ENCODE measurements at places on chromosomes 7 and 10. TPM values are rescaled to one million over a fixed set of nuclear protein-coding genes. Genes with fewer than 3 reads are reported as not detected.

The IL15RA gene
- total RNA-seq = 2.2 TPM

The TEX47 gene
- total RNA-seq = not detected

The KDM7A gene
- 11.4 TPM for total RNA-seq

DNA sequence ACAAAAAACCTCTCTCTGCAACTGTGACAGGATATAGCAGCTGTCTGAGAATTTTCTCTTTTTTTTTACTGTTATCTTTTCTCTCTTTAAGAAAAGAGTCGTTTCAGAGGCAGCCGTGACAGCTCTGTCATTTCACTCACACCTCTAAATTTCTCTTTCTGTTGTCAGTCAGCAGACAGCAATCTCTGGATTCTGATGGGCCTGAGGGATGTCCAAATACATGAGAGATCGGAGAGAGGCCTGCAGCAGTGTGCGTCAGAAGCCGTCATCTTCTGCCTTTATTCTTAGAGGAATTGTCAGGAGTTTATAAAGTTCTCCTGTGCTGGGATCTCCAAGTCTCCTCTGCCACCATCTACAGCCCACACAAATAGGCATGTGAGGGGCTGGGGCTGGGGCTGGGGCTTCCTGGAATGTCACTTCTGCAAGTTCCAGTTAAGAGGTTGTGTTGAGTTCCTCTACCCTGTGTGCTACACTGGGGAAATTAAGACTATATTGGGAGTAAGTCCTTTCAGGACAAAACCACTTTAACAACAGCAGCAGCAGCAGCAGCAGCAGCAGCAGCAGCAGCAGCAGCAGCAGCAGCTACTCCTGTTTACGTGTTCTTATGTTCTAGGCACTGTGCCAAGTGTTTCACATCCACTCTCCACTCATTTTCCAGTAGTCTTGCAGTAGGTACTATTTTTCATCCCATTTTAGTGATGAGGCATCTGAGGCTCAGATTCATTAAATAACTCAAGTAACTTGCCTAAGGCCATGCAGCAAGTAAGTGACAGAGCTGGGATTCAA, 541.3 kb downstream of the LRMDA start:
- H3K27ac ChIP-seq = no peak overlapping the region
- H3K27me3 ChIP-seq = peaks cover 5% of the 10 kb centered on the region
- no peaks in the 10 kb centered on the region for H3K36me3 ChIP-seq
- H3K4me3 ChIP-seq = no peak overlapping the region

- DNase-seq = peak; percentile 11
- H3K4me1 ChIP-seq = 0 out of 2 replicates have a peak, but pooled peaks cover 7% of the 10 kb centered on the region
- no peaks in the 10 kb centered on the region for H3K36me3 ChIP-seq
Measured at GRCh38 chr10:10092581-10092980, 925.1 kb upstream of the CELF2 start.

The MCM10 gene
- 40.7 TPM for total RNA-seq

GRCh38 chr7:45917658-45918057, 3.4 kb downstream of the IGFBP3 start:
- peaks cover 26% of the 10 kb centered on the region for H3K4me1 ChIP-seq
- no peaks in the 10 kb centered on the region for H3K36me3 ChIP-seq
- H3K4me3 ChIP-seq = no peak overlapping the region
- H3K27me3 ChIP-seq = peaks cover 47% of the 10 kb centered on the region

GRCh38 chr10:628386-629045, 61.0 kb downstream of the DIP2C start:
- no peak overlapping the region for H3K4me3 ChIP-seq
- H3K4me1 ChIP-seq = peaks cover 36% of the 10 kb centered on the region

The ADARB2 gene
- 3.7 TPM for total RNA-seq

The OR6V1 gene
- not detected for total RNA-seq

DNA sequence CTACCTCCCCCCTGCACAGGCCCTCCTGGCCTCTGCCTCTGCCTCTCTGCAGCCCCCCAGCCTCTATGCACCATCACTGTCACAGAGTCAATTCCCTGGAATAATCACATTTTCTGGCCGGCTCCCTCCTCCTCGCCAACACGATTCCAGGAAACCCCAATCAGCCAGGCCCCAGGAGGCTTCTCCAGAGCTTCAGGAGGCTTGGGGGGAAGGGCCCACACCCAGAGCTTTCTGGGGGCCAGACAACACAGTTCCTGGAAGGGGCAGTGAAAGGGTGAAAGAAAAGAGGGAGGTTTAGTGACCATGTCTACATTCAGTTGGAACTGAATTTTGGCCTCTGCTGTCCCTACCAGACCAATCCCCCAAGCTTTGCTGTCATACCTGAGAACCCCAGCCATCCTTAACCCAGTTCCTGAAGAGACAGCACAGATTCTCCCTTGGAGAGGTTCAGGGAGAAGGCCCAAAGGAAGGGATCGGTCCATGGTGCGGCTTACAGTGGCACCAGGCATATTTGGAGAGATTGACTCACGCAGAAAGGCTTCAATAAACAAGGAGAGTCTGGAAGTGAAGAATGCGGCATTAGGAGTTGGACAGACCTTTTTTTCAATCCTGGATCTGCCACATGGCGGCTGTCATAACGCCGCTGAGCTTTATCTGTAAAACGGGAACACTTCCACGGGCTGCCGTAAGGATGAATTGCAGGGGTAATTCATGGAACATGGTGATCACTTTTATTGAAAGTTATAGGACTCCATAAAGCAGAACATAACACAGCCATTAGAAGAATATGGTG, 89.0 kb downstream of the NEURL1 start:
- no peaks in the 10 kb centered on the region for H3K36me3 ChIP-seq
- no peak for DNase-seq
- 0 out of 2 replicates have a peak, but pooled peaks cover 2% of the 10 kb centered on the region for H3K4me1 ChIP-seq
- no peak overlapping the region for H3K27ac ChIP-seq

GRCh38 chr10:61663466-61663865, 737 bp downstream of the CABCOCO1 start:
- no peaks in the 10 kb centered on the region for H3K36me3 ChIP-seq
- peaks cover 9% of the 10 kb centered on the region for H3K4me1 ChIP-seq
- no peak overlapping the region for H3K27ac ChIP-seq
- H3K27me3 ChIP-seq = peaks cover 6% of the 10 kb centered on the region
- peak overlapping the region; percentile 67 for H3K4me3 ChIP-seq

DNA sequence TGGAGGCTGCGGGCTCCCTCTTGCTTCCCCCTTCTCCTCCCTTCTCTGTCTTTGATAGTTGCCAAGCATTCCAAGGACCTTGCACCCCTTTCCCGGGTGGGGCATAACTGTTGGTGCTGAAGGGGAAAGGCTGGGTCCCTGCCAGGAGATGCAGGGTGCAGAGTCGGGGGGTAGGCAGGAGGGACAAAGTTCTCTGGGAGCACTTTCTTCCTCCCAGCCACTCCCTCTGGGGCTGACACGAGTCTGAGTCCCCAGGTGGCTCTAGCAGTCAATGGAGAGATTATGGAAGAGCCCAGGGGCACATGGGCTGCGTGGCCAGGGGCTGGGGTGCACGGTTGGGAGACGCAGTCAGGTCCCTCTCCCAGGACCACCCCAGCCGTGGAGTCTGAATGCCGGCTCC, 2.1 kb downstream of the CLDN15 start:
- no peak overlapping the region for H3K27ac ChIP-seq
- H3K4me3 ChIP-seq = no peak overlapping the region
- H3K4me1 ChIP-seq = peaks cover 37% of the 10 kb centered on the region
- H3K36me3 ChIP-seq = peaks cover under 1% of the 10 kb centered on the region
- no peak for DNase-seq

The CADPS2 gene
- 11.5 TPM for total RNA-seq

The IFIT1B gene
- not detected for total RNA-seq

DNA sequence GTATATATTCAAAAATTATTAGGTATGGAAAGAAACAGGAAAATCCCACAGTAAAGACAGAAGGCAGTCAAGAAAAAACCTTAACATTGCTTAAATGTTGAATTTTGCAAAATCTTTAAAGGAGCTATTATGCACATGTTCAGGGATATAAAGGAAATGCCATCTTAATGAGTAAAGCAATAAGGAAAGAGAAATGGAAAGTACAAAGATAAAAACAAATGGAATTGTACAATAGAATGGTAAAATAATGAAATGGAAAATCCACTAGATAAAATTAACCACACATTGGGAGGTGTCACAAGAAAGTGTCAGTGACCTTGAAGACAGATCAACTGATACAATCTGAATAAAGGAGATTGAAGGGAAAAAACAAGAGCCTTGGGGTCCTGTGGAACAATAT, 82.0 kb downstream of the KIF20B start:
- no peak overlapping the region for H3K4me3 ChIP-seq
- 0 out of 2 replicates have a peak overlapping the region, but pooled peaks have one; percentile 21 for H3K27ac ChIP-seq
- H3K4me1 ChIP-seq = peaks cover 34% of the 10 kb centered on the region
- no peaks in the 10 kb centered on the region for H3K27me3 ChIP-seq
